Skin of body (tissue), 3 donors: ENCODE measurements at places on chromosomes 1 and 21.

- DNase-seq, result no peak
These were observed 107.8 kb upstream of the TARDBP start for GRCh38 chr1:10904396-10905358.

DNA sequence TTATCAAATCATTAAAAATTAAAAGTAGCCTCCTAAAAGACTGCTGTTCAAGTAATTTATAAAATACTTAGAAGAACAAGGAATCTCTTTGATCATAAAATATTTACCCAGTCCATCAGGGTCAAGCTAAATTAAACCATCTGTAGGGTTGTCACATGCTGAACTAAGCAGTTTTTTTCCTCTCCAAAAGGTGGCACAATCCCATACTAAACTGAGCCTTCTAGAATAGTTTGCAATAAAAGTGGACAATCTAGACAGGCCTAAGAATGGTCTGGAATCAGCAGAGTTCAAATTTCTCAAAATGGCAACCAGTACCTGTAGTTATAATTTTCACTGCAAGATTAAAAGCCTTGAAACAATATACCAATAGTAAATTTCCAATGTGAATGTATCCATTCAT lies 194.8 kb downstream of the EIF4G3 start:
- DNase-seq, result no peak

DNA sequence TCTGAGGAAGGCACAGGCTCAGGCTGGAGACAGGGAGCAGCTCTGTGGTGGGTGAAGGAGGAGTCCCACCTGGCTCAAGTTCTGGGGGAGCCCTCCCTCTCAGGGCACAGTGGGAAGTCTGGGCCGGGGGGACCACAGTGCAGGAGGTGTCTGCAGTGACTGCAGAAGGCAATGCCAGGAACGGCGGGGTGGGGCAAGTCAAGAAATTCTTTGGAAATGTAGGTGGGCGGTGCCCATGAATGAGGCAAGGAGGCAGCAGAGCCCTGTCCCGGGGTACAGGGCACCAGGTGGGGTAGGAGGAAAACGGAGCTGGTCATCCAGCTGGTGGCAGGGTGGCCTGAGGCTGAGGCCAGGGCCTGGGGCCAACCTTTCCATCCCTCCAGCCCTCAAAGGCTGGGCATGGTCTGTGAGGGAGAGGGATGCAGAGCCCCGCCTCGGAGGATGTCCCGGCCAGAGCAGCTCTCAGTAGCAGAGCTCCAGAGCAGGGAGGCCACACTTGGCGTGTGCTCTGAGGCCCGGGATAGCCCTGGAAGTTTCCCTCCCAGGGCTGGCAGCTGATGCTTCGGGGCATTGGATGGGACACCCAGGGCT lies 4.7 kb downstream of the TFF3 start:
- DNase-seq, result no peak

- no peak for DNase-seq
These were observed 3.9 kb upstream of the CD1C start for GRCh38 chr1:158285756-158286241.

DNA sequence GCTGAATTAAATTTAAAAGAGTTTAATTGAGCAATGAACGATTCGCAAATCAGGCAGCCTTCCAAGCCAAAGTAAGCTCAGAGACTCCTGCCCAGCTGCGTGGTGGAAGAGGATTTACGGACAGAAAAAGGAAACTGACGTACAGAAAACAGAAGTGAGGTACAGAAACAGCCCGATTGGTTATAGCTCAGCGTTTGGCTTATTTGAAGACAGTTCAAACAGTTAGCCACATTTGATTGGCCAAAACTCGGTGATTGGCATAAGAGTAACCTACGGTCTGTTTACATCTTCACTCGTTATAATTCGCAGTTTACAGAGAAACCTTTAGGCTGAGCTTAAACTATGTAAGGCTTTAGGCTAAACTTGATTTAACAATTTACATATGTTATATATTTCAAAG lies 46.9 kb downstream of the CR1L start:
- no peak for DNase-seq

GRCh38 chr1:167797015-167797414 lies 75.2 kb downstream of the MPZL1 start:
- DNase-seq, result peak; percentile 83

GRCh38 chr1:63403386-63403785 lies 36.0 kb downstream of the ALG6 start:
- DNase-seq, result no peak

DNA sequence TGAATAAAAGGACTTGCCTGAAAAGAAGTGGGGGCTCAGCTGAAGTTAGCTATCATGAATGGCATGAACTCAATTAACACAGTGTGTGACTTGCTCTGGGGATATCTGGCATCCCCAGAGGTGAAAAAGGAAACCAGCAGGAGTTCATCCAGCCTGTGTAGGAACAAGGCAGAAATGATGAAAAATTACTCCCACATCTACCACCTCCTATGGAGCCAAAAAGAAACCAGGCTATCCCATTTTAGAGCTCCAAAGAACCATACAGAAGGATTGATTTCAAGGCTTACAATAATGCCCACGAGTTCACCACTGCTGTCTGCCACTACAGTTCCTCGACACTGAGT lies 25.3 kb downstream of the TP53BP2 start:
- no peak for DNase-seq

DNA sequence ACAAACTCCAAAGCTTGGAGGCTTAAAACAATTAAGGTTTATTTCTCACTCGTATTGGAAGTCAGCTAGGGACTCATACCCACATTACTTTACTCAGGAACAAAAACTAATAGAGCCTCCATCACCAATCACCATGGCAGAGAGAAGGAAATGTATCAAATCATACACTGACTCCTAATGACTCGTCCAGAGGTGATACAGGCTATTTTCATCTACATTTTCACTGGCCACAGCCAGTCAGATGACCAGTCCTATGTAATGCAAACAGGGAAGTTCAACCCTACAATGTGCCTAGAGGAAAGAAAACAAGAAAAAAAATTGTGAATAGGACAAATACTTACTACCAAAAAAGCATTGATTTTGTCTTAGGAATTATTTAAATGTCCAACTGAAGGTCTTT lies 110.3 kb downstream of the SEC16B start:
- DNase-seq, result no peak

DNA sequence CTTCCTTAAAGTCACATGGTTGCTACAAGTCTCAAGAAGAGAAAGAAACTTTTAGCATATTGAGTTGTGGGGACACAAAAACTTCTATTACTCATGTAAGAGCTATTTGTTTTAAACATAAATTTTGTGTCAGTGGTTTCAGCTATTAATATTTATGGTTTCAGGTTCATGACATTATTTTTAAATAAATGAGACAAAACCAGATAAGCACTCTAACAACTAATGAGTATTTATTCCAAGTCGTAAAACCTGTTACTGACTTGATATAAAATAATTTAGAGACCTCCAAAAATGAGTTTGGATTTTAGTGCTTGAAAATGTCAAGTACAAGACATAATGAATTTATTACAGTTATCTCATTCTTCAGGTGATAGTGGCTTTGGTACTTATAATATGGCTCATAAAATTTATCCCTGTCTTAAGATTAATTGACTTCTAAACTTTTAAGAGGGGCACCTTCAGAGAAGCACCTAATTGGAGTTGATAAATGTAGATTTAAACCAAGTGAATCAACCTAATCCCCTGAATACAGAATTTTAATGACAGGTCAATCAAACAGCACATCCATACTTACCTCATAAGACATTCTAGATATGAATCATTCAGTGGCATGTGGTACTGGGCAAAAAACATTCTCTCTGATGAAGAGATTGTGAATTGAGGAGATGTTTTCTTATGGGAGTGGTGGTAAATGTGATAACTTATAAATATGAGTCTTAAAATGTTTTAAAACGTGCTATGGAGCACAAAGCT lies 167.7 kb upstream of the PTGFR start:
- DNase-seq, result no peak

GRCh38 chr21:27047658-27048314 lies 80.9 kb upstream of the ADAMTS5 start:
- DNase-seq, result no peak

DNA sequence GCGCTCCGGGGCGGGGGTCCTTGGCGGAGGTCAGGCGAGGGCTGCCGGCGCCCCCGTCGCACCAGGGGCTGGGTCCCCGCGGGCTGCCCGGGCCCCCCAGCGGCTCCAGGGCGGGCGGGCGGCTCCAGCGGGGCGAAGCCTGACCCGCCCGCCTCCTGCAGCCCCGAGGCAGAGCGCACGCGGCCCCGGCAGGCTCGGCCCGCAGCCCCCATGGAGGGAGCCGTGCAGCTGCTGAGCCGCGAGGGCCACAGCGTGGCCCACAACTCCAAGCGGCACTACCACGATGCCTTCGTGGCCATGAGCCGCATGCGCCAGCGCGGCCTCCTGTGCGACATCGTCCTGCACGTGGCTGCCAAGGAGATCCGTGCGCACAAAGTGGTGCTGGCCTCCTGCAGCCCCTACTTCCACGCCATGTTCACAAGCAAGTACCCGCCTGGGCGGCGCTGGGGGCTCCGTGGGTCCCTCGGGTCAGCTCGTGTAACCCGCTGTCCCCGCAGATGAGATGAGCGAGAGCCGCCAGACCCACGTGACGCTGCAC lies 817 bp downstream of the KLHL17 start:
- no peak for DNase-seq

- peak; percentile 27 for DNase-seq
These were observed 28.6 kb downstream of the ERG start for GRCh38 chr21:38469642-38470041.

DNA sequence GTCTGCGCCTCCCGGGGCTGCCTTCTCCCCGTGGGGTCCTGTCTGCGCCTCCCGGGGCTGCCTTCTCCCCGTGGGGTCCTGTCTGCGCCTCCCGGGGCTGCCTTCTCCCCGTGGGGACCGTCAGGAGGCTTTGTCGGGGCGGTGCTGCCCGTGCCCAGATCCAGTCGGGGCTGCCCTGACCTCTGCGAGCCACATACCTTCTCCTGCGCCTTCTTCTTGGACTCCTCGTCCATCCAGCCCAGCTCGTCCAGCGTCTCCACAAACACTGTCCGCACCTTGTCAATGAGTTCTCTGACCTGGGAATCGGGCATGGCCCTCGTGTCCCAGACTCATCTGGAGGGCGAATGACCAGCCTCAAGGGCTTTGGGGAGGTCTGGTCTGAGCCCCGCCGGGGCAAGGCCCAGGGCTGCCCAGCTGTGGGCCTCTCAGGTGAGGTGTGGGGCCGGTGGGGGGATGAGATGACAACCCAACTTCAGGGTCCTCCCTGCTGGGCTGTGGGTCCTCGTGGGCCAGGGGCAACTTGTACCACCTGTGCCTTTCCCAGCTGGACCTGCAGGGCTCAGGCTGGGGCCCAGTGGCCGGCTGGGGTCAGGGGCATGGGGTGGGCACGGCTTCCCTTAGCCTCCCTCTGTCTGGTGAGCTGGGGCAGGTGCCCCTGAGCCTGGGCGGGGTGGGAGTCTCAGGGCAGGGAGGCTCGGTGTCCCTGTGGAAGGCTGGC lies 9.4 kb downstream of the PRXL2B start:
- DNase-seq, result no peak

DNA sequence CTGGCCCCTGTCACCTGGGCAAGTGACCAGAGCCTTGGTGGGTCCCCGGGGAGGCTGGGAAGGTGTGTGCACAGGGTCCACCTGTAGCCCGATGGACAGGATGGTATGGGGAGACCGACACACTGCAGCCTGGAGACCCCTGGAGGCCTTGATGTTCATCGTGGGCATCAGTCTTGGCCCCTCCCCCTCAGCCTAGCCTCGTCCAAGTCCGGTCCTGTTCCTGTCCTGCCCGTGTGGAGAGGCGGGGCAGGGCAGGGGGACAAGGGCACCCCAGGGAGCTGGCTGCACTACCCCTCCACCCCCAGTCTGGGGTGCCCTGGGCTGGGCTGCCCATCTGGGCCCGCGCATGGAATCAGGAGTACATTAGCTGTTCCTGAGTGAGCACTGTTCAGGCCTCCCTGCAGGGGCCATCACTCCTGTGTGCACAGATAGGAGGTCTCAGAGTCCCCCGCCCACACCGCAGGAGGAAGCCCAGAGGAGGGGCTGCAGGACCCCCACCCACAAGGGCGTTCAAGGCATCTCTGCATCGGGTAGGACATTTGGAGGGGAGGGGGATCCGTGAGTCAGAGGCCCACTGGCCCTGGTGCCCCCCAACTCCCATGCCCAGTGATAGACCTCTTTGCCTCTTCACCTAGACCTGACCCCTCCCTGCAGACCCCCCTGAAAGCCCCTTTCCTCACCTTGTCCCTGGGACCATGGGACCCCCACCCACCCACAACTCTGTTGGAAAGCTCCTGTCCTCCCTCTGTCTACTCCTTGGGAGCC lies 63.2 kb downstream of the WNT9A start:
- DNase-seq, result no peak

DNA sequence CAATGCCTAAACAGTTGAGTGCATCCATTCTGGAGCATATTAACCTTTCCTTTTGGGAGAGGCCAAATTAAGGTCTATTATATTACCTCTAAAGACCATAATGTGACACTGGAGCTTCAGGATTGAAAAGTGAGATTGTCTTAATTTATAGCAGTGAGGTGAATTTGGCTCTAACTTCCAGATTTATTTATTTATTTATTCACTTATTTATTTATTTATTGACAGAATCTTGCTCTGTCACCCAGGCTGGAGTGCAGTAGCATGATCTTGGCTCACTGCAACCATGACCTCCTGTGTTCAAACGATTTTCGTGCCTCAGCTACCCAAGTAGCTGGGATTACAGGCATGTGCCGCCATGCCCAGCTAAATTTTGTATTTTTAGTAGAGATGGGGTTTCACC lies 19.1 kb downstream of the ZCCHC17 start:
- DNase-seq, result no peak

- no peak for DNase-seq
These were observed 16.3 kb upstream of the MTARC1 start for GRCh38 chr1:220770245-220770913.

DNA sequence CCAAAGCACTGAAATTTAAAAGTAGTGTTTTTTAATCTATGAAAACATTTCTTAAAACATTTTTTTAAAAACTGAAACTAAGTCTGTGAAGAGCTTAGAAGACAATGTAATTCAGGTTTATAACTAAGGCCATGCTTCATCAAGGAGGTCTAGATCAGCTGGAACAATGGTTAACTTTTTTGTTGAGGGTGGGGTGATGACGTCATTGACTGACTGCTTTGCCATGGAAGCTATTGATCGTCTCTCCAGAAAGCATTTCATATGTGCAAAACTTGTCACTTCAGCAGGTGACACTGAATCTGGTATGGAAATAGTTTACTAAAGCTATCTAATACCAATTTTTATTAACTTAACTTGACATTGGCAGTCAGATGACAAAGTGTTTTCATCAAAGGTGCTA lies 21.0 kb downstream of the RAVER2 start:
- DNase-seq, result no peak

GRCh38 chr1:151990856-151991198 lies 2.8 kb downstream of the S100A10 start:
- no peak for DNase-seq

DNA sequence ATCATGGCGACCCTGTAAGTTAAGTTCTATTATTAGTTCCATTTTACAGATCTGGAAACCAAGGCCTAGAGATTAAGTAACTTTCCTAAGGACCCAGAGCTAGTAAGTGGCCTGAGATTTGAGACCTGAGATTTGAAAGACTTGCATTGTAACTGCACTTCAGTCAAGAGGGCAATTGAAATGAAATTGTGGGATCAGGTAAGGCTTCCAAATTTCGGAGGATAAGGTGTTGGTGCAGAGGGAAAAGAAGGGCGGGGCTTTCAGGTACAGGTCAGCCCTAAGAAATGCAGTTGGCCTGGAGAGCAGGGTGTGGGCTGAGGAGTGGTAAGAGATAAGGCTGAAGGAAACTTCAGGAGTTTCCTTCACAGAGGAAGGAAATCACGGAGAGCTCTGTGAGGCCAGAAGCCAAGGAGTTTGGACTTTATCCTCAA lies 51.1 kb downstream of the SLC16A1 start:
- no peak for DNase-seq
